Brain (organoid and tissue), 16 donors: ENCODE measurements at places on chromosomes 5 and 9.

- DNase-seq: no peak
Measured at GRCh38 chr9:134525070-134525815, 116.4 kb upstream of the COL5A1 start.

DNA sequence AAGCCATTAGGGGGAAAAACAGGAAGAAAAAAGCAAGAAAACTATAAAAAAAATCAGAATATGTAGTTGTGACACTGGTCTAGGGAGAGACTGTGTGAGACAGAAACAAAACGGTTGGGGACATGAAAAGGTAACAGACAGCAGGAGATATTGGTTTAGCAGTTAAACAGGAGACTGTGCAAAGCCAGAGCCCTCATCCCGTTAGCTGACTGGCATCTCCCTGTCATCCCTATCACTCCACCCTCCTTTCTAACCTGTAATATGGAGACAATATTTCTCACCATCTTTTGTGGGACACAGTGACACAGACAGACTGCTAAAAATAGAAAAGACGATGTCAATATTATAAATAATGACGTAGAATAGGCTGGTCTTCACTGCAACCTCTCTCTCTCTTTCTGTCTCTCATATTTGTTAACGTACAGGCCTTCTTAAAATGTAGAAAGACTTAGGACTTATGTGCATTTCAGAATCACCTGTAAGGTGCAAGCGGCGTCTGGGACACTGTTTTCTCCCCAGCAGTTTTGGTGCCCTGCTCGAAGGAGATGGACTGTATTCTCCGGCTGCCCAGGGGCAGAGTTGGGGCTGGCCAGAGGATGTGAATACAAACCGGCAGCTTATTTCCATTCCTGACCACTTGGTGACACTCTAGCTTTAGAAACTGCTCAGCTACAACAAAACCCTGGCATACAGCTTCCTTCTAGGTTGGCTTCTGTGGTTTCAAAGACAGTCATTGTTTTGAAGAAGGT is 190.6 kb downstream of the MAT2B start:
- DNase-seq: peak; percentile 95

- no peak for DNase-seq
Measured at GRCh38 chr5:170353011-170353761, 36.0 kb downstream of the KCNMB1 start.

GRCh38 chr5:58666141-58666540 is 83.3 kb downstream of the RAB3C start:
- DNase-seq: no peak

- peak; percentile 71 for DNase-seq
Measured at GRCh38 chr5:113606298-113607134, 93.0 kb downstream of the YTHDC2 start.

- no peak for DNase-seq
Measured at GRCh38 chr9:6764523-6764922, 6.8 kb downstream of the KDM4C start.

DNA sequence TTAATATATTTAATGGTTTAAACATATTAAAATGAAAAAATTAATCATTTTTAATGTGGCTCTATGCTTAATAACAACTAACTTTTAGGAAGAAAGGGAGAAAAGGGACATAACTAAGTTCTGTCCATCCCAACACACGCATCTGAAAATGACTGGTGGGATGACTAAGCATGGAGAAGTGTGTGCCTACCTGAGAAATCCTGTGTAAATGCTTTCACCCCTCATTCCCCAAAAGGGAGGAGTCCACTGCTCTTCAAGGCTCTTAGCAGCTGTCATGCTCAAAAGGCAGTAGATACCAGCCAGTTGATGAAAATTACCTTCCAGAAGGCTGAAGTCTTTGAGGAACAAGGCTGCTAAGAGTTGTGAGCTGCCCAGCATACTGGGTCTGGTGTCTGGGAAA is 130.9 kb downstream of the NFIB start:
- no peak for DNase-seq

GRCh38 chr5:157068785-157069184 is 9.9 kb upstream of the HAVCR1 start:
- no peak for DNase-seq

DNA sequence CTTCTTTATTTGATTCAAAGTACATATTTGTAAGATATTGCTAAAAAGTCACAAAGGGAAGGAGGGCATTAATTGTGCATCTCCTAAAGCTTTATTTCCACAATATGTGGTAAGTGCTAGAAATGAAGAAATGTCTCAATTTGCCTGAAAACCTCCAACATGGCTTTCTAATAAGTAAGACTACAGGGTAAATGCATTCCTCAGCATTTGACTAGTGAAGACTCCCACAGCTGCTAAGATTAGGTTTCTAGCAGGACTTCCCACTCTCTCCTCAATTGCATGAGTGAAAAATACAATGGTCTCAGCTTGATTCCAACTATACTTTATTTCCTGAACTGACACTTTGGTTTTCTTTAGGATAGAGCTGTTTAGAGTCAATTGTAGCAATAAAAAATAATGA is 162.1 kb downstream of the ELAVL2 start:
- DNase-seq: no peak

DNA sequence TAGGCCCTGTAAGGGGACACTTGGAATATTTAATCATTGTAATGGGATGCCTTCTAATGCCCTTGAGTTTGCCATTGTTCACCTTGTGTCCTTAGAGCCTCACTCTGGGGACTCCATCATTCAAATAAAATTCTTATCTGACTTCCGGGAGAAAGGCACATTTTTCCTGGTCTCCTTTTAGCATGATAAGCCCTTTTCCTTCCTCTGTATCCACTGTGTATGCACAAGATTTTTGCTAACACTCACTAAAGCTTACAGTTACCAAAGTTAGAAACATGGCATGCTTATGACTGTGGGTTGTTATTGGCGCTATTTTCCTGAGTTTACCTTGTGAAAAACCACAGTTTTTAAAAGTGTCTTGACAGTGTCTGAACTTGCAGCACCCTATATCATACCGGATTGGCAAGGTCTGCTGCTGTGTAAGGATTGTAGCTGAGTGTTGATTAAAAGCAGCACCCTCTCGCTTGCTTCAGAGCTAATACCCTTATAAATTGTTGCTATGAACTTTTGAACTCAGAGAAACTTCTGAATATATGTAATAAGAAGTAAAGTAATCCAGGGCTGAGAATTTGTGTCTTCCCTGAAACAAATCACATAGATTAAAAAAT is 46.4 kb downstream of the SNCAIP start:
- peak; percentile 23 for DNase-seq

GRCh38 chr5:74126294-74126693 is 500.3 kb downstream of the ARHGEF28 start:
- DNase-seq: no peak

- no peak for DNase-seq
Measured at GRCh38 chr5:99644822-99645221, 716.0 kb upstream of the CHD1 start.

- no peak for DNase-seq
Measured at GRCh38 chr5:40034441-40034840, 609.7 kb upstream of the DAB2 start.

DNA sequence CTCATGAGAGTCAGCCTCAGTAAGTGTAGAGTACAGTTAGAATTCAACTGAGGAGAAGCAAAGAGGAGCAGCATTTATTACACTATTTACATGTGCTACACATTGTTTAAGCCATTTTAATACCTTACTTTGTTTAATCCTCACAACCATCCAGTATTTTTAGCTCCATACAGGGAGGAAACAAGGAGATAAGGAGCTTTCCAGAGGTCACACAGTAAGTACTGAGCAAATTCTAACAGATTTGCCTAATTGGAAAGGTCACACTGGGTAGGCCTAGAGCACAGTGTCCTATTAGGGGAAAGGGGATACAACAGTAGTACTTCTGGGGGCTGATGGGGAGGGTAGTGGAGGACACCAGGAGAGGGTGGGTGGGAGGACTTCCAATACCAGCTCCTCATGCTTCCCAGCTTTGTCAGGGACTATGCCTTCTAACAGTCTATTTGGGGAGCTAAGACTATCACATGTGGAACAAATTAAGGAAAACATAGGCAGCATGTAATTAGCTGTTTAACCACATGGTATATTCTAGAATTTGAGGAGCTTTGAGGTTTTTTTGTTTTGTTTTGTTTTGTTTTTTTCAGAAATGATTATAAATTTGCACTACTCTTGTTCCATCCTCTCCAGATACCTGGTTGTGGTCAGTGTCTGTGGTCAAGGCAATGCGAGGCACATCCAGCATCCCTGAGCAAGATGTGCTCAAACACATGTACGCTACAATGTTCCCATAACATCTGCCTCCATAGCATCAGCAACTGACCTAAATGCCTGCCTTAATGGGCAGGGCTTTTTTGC is 96.0 kb upstream of the SLC12A2 start:
- DNase-seq: no peak

GRCh38 chr5:17302604-17303003 is 85.2 kb downstream of the BASP1 start:
- DNase-seq: no peak

DNA sequence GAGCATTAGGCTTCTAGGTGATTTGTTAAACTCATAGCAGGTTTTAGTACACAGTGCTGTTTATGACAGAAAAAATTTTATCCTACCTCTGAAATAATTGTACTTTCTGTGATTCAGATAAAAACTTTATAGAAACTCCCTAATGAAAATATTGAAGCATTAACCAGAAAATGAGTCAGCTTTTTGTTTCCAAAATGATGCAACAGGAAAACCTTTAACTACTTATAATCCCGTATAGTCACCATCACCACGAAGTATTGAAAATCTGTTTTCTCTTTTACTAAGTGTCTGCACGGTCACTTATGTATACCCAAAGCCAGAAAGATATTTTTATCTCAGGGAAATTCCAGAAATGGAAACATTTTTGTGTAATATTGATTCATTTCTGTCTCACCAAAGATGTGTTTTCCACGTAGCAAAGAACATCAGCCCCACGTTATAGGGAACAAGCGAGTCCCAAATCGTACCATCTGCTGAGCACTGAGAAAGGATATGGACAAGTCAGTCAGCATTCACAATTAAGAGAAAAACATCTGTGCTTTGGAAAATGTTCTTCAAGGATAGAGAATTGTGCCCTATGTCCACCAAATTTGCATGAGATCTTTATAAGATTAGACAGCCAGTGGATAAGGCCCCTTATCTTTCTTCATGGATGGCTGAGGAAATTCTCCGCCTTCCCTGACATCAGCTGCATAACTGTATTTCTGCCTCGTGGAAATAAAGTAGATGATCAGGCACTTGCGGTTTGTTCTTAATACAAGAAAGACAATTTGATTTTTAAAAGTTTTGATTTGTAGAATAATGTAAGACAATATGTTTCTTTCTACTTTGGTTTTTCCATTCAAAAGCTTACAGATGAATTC is 41.9 kb downstream of the TNFAIP8 start:
- no peak for DNase-seq

- no peak for DNase-seq
Measured at GRCh38 chr9:100474924-100475276, 2.0 kb downstream of the TMEFF1 start.

DNA sequence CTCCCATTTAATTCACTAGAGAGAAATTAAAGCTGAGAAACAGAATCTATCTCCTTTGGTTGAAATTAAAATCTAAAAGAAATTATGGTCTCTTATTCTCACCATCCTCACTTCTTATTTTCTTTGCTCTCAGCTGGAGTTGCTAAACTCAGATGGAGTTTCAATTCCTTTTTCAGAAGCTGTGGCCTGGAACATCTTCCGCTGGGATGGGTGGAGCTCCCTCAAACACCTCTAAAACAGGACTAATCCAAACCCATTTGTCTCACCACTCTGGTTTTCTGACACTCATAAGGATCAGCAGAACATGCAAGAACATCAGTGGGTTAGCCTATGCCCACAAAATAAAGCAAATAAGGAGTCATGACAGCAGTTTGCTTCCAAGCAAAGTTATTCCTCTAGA is 39.6 kb upstream of the CEP78 start:
- no peak for DNase-seq

GRCh38 chr5:122093415-122094180 is 15.5 kb upstream of the LOX start:
- no peak for DNase-seq

DNA sequence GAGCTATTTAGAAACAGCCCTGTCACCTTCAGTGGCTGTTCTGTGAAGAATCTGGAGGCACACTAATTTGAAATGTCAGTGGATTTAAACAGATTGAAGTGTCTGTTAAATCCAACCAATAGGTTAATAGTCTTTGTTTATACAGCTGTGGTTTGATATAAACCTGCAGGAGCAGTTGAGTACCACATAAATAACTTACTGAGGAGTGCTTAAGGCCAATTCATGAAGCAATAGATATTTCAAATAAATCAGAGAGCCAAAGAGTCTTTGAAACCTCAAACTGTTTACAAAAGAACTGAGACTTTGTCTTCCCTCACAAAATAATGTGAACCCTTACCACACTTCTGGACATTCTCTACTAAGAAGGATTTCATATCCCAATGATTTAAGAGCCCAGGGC is 111.9 kb downstream of the FEM1C start:
- no peak for DNase-seq

GRCh38 chr5:14676320-14676719 is 11.8 kb downstream of the OTULIN start:
- DNase-seq: no peak

- no peak for DNase-seq
Measured at GRCh38 chr5:149399775-149400174, 20.7 kb upstream of the IL17B start.

DNA sequence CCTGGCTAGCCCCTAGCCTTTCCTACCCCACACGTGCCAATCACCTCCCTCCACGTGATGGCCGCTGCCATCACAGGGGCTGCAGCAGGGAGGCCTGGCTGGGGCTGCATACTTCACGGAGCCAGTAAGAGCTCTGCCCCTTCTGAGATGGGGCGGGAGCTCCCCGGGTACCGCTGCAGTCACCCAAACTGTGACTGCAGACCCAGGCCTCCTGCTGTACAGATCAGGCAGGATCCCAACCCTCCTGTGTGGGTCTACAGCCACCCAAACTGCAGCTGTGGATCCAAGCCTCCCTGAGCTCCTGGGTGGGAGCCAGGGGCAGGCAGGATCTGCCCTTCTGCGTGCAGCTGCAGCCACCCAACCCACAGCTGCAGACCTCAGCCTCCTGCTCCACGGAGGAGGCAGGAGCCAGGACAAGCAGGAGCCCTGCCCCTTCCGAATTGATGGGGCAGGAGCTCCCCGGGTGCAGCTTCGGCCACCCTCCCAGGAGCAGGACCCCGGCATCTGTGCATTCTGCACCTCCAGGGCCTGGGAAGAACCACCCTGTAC is 3.2 kb upstream of the BTNL9 start:
- no peak for DNase-seq

GRCh38 chr9:2248768-2249265 is 233.7 kb downstream of the SMARCA2 start:
- DNase-seq: no peak
